Cerebellum (tissue), 4 donors: ENCODE measurements at places on chromosomes 1 and 21. TPM values are rescaled to one million over a fixed set of nuclear protein-coding genes. Genes with fewer than 3 reads are reported as not detected.

DNA sequence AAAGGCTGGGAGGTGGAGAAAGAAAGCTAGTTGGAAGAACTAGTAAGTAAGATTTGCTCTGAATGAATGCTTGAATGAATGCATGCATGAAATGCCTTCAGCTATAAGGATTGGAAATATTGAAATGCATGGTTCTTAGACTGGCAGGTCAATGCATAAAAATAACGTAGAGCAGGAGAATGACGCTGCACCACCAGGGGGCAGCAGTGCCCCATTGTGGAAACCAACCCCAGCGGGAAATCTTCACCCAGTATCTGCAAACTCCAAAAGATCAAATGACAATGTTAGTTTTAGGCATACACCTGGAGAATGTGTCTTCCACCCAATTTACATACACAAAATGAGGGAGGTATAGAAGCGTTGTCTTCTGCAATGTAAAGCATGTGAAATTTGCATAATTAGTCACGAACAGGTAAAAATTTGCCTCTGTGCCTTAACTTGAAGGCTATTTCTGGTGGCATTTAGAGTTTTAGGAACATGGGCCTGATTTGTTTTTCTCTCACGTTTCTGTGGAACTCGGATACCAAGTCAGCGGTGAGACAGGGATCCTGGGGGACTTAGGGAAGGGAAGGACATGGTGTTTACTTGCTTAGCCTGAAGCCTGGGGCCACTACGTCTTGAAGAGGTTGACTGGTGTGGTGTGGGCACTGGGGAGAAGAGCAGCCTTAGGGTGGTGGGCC is 78.6 kb downstream of the HHAT start:
- DNase-seq = peak; percentile 74

AMY1C gene
- not detected for total RNA-seq

SPRR2F gene
- not detected for total RNA-seq

S100A7 gene
- total RNA-seq = not detected

GRCh38 chr1:17958704-17959103 is 148.9 kb upstream of the IGSF21 start:
- DNase-seq = no peak

DNA sequence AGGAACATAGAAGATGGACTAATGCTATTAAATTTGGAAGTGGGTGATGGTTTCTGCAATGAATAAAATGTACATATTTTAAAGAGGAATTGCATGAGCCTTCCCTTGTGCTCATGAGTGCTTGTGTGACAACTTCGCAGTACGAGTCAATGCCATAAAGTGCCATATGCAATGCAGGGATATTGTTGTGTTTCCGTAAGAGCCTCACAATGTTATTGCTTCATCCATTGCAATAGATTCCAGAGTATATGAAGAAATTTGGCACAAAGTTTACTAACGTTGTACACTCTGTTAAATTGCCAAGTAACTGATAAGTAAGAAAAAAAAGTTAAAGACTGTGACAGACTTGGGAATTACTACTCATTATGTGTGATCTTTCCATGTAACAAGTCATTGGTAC is 22.3 kb downstream of the BTG3 start:
- DNase-seq = no peak
